Naive B cell (primary cell): ENCODE measurements at places on chromosomes 12 and 14.

- H3K36me3 ChIP-seq, result no peaks in the 10 kb centered on the region
- no peaks in the 10 kb centered on the region for H3K27me3 ChIP-seq
- peaks cover 22% of the 10 kb centered on the region for H3K4me1 ChIP-seq
- H3K4me3 ChIP-seq, result no peak overlapping the region
- no peak for DNase-seq
- no peak overlapping the region for H3K27ac ChIP-seq
Measured at GRCh38 chr12:76035045-76035444, 3.5 kb upstream of the PHLDA1 start.

GRCh38 chr12:96241846-96242256 lies 47.7 kb downstream of the ELK3 start:
- H3K36me3 ChIP-seq, result peaks cover 11% of the 10 kb centered on the region
- DNase-seq, result no peak
- H3K27me3 ChIP-seq, result no peaks in the 10 kb centered on the region
- peak overlapping the region; percentile 37 for H3K27ac ChIP-seq

- H3K4me1 ChIP-seq, result no peaks in the 10 kb centered on the region
- peaks cover 29% of the 10 kb centered on the region for H3K27me3 ChIP-seq
- DNase-seq, result no peak
- no peak overlapping the region for H3K27ac ChIP-seq
- no peaks in the 10 kb centered on the region for H3K36me3 ChIP-seq
Measured at GRCh38 chr14:69039288-69039628, 60.2 kb upstream of the ACTN1 start.

DNA sequence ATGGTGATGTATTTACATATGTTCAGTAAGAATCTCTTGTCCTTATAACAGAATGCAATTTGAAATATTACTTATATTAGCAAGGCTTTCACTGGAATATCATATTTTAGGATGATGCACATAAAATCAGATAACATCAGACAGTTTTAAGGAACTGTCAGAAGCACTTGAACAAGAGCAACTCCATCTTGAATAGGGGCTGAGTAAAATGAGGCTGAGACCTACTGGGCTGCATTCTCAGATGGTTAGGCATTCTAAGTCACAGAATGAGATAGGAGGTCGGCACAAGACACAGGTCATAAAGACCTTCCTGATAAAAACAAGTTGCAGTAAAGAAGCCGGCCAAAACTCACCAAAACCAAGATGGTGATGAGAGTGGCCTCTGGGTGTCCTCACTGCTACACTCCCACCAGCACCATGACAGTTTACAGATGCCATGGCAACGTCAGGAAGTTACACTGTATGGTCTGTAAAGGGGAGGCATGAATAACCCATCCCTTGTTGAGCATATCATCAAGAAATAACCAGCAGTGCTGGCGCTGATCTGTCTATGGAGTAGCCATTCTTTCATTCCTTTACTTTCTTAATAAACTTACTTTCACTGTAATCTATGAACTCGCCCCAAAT lies 27.6 kb upstream of the ETV6 start:
- H3K4me3 ChIP-seq, result no peak overlapping the region
- H3K27me3 ChIP-seq, result no peaks in the 10 kb centered on the region

DNA sequence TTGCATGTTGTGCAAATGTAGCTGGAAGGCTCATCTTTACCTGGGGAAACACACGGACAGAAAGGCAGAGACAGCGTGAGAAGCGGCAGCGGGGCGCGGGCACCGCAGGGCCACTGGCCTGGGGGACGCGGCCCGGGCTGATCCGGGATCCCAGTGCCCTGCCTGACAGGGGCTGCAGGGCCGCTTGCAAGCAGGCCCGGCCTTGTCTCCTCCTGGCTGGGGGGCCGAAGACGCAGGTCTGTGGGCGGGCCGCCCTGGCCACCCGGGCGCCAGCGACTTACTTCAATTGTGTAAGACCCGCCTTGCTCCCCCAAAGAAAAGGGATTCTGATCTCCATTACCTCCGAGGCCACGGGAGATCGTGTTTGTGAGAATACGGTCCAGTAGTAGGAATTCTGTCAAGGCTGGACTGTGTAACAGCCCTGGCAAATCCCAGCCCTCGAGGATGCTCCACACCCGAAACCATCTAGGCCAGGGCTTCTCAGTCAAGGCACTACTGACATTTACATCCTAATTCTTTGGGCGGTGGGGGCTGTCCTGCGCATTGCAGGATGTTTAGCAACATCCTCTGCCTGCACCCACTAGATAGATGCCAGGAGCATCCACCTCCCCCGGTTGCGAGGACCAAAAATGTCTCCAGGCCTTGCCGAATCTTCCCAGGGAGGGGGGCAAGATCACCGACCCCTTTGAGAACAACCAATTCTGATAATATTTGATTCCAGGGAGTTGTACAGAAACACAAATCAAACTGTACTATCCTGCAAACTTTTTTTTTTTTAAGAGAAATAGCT lies 95.6 kb downstream of the BCL11B start:
- H3K4me1 ChIP-seq, result no peaks in the 10 kb centered on the region
- no peaks in the 10 kb centered on the region for H3K36me3 ChIP-seq
- H3K4me3 ChIP-seq, result no peak overlapping the region
- no peaks in the 10 kb centered on the region for H3K27me3 ChIP-seq

DNA sequence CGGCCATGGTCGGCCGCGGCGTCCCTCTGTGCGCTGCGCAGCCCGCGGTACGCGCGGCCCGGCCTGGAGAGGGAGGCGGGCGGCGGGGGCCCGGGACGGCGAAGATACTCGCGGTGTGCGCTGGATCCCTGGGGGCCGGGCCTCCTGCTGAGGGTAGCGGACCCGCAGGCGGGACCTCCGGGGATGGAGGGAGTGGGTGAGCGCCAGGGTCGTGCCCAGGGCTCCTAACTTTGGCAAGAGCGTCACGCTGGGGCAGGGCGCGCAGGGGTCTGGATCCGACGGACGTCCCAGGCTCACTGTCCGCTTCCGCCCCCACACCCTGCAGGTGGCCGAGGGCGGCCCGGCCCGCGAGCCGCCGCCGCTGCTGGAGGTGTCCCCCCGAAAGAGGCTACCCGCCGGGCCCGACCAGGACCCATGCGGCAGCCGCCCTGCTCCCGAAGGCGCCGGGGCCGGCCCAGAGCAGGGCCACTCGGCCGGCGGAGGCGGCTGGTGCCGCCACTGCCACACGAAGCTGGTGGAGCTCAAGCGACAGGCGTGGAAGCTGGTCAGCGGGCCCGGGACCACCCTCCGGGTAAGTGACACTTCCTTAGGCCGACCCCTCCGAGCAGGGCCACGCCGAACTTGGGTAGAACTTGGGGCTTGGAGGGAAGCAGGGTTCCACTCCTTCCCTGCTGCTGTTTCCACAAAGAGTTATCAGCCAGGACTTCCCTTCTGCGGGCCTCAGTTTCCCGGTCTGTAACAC lies 502 bp downstream of the KIF26A start:
- H3K4me3 ChIP-seq, result no peak overlapping the region
- no peak for DNase-seq
- H3K36me3 ChIP-seq, result no peaks in the 10 kb centered on the region
- H3K27me3 ChIP-seq, result peaks cover 39% of the 10 kb centered on the region
- no peak overlapping the region for H3K27ac ChIP-seq

DNA sequence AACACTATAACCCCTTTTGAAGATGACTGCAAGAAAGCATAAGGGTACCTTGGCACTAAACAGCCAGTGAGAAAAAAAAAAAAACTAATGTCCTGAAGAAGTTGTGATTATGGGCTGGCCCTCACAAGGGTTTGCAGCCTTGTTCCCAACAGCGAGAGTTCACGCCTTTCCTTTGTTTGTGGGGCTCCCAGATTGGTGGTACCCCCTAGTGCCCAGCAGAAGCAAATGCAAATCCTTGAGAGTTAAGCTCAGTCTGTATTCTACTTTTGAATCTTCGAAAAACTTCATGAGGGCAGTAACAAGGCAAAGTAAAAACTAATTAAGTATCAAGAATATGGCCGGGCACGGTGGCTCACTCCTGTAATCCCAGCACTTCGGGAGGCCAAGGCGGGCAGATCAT lies 238.9 kb upstream of the LMO3 start:
- no peaks in the 10 kb centered on the region for H3K36me3 ChIP-seq
- H3K27me3 ChIP-seq, result no peaks in the 10 kb centered on the region
- no peak overlapping the region for H3K4me3 ChIP-seq

- H3K36me3 ChIP-seq, result no peaks in the 10 kb centered on the region
- peaks cover 10% of the 10 kb centered on the region for H3K27me3 ChIP-seq
- H3K4me1 ChIP-seq, result no peaks in the 10 kb centered on the region
- H3K4me3 ChIP-seq, result no peak overlapping the region
- DNase-seq, result no peak
Measured at GRCh38 chr12:66047411-66048021, 83.0 kb downstream of the LLPH start.

DNA sequence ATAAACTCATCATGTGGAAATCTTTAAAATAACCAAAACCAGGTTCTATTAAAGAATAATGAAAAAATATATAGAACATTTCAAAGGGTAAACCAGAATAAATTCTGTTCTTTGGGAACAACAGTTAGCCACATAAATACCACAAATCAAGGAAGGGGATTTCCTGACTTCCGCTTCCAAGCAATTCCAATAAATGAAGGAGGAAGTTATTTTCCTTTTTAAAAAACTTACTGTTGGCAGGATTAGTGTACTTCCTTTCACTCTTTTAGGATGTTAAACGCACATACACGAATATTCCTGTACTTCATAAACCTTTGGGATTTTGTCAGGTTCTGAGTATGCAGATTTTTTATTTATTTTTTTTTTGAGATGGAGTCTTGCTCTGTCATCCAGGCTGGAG lies 13.7 kb upstream of the LIMA1 start:
- no peaks in the 10 kb centered on the region for H3K36me3 ChIP-seq
- no peaks in the 10 kb centered on the region for H3K27me3 ChIP-seq
- no peak for DNase-seq
- no peak overlapping the region for H3K4me3 ChIP-seq
- H3K27ac ChIP-seq, result no peak overlapping the region

GRCh38 chr12:108642269-108642870 lies 8.7 kb upstream of the SELPLG start:
- peak overlapping the region; percentile 88 for H3K4me3 ChIP-seq
- peaks cover 90% of the 10 kb centered on the region for H3K4me1 ChIP-seq
- peak overlapping the region; percentile 96 for H3K27ac ChIP-seq

- H3K27me3 ChIP-seq, result no peaks in the 10 kb centered on the region
- no peaks in the 10 kb centered on the region for H3K4me1 ChIP-seq
- no peak for DNase-seq
- H3K27ac ChIP-seq, result no peak overlapping the region
Measured at GRCh38 chr14:40119321-40119720, 687.1 kb upstream of the FBXO33 start.

GRCh38 chr14:74756326-74756725 lies 6.8 kb upstream of the YLPM1 start:
- H3K27ac ChIP-seq, result no peak overlapping the region
- H3K36me3 ChIP-seq, result peaks cover 17% of the 10 kb centered on the region
- DNase-seq, result no peak
- H3K4me1 ChIP-seq, result no peaks in the 10 kb centered on the region

DNA sequence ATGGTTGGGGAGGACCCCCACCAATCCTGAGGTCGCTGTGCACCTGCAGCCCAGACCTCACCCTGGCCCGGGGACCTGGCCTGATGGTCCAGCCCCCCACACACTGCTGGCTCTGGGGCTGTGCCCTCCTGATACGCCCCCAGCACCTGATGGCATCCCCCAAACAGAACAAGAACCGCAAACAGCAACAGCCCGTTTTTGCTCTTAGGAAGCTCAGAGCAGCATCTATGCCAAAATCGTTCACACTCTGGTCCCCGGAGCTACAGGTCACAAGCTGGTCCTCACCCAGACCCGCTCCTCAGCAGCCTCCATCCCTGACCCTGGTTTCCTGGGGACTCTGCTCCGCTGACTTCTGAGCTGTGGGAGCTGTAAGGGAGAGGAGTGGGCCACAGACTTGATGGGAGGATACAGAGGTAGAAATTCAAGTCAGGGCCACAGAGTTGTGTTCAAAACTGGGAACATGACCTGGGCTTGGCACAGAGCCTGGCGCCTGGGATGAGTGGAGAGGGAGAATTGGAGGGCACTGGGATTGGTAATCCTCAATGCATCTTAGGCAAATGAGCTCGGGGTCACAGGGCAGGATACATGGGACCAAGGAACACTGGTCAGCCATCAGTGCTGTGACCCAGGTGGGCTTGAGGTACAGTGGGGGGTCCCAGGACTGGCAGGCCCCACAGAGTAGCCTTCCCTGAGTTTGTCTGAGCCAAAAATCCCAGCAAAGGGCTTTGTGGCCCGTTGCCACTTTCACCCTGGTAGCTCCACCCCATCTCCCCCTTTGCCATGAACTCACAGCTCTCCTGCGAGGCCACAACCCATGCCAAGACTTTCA lies 170.9 kb upstream of the RTL1 start:
- H3K27ac ChIP-seq, result no peak overlapping the region
- H3K27me3 ChIP-seq, result peaks cover 26% of the 10 kb centered on the region
- H3K4me1 ChIP-seq, result peaks cover 10% of the 10 kb centered on the region
- H3K4me3 ChIP-seq, result no peak overlapping the region

DNA sequence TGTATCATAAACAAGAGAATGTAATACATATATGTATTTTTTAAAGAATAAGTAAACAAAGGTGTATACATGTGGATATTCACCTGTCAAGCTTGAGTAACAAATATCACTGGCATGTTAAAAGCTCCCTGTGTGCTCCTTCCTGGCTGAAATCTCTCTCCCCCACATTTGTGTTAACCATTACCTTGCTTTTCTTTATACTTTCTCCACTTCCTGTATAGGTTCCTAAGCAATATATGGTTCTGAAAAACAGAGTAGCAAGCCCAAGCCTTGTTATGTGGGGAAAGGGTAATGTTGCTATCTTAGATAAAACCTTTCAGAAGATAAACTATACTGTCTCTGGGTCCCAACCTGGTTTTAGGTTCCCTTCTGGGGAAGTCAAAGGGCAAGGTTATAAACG lies 32.3 kb upstream of the TBC1D30 start:
- H3K4me1 ChIP-seq, result no peaks in the 10 kb centered on the region
- DNase-seq, result no peak
- H3K27ac ChIP-seq, result no peak overlapping the region
- peaks cover 14% of the 10 kb centered on the region for H3K27me3 ChIP-seq
- no peaks in the 10 kb centered on the region for H3K36me3 ChIP-seq
- H3K4me3 ChIP-seq, result no peak overlapping the region

GRCh38 chr14:52304248-52304904 lies 9.7 kb upstream of the PTGER2 start:
- H3K27ac ChIP-seq, result no peak overlapping the region
- no peaks in the 10 kb centered on the region for H3K36me3 ChIP-seq
- peaks cover 40% of the 10 kb centered on the region for H3K27me3 ChIP-seq
- H3K4me1 ChIP-seq, result no peaks in the 10 kb centered on the region
- DNase-seq, result no peak

- no peaks in the 10 kb centered on the region for H3K27me3 ChIP-seq
- H3K4me1 ChIP-seq, result peaks cover 21% of the 10 kb centered on the region
- no peak overlapping the region for H3K4me3 ChIP-seq
Measured at GRCh38 chr14:64202716-64203115, 91.5 kb downstream of the ESR2 start.

GRCh38 chr14:40909906-40910305 lies 696.8 kb upstream of the LRFN5 start:
- H3K4me1 ChIP-seq, result no peaks in the 10 kb centered on the region
- no peak overlapping the region for H3K27ac ChIP-seq
- H3K27me3 ChIP-seq, result no peaks in the 10 kb centered on the region
- H3K36me3 ChIP-seq, result no peaks in the 10 kb centered on the region

GRCh38 chr14:70073924-70074566 lies 114.7 kb downstream of the SLC8A3 start:
- H3K27ac ChIP-seq, result no peak overlapping the region
- H3K36me3 ChIP-seq, result no peaks in the 10 kb centered on the region
- peaks cover 29% of the 10 kb centered on the region for H3K27me3 ChIP-seq
- peak; percentile 6 for DNase-seq
- no peak overlapping the region for H3K4me3 ChIP-seq
